ENCODE measurements at places on chromosomes 1 and 21.

GRCh38 chr1:111850109-111850508, 94.4 kb downstream of the DDX20 start:
- no peak for DNase-seq

DNA sequence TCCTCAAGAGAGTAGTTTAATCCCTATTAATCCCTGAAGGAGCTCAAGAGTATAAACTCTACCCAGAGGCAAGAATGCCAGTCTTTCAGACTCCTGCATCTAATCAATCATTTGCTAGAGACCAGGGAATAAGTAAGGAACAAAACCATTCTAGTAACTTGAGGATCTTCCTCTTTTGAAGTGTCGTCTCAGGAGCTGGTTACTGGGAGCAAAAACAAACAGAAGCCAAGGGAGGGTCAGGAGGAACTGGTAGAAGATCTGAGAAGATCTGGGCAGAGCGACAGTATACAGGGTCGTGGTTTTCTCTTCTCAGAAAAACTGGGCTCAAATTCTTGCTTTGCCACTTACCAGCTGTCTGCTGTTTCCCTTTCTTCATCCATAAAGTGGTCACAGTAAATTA, 69.3 kb downstream of the RPS6KA1 start:
- DNase-seq, result no peak

DNA sequence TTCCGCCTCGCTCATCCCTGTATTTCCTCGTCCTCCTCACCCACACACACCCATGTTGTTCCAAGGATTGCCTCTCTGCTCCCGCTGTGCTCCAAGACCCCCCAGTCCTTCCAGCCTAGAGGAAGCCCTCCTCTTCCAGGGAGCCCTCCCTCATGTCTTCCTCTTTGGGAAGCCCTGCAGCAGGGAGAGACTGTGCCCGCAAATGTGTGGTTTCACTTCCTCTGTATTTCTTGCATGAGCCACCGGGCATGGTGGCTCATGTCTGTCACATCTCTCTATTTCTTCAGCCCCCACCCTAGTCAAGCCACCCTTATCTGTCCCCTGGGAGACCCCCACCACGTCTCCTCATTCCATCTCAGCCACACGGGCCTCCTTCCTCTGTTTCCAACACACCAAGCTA, 57.5 kb upstream of the PAX7 start:
- DNase-seq, result no peak

- no peak for DNase-seq
Measured at GRCh38 chr1:13593511-13594131, 10.0 kb downstream of the PDPN start.

GRCh38 chr1:48571303-48571987, 99.4 kb upstream of the SPATA6 start:
- DNase-seq, result no peak
